ENCODE measurements at places on chromosomes 2 and 18.

GRCh38 chr2:149908726-149909683 is 321.4 kb upstream of the MMADHC start:
- H3K36me3 ChIP-seq: no peaks in the 10 kb centered on the region
- H3K27me3 ChIP-seq: no peaks in the 10 kb centered on the region
- no peak overlapping the region for H3K4me3 ChIP-seq

GRCh38 chr2:226813148-226813701 is 13.6 kb upstream of the IRS1 start:
- no peaks in the 10 kb centered on the region for H3K36me3 ChIP-seq
- no peaks in the 10 kb centered on the region for H3K27me3 ChIP-seq
- H3K4me3 ChIP-seq: no peak overlapping the region
- H3K4me1 ChIP-seq: no peaks in the 10 kb centered on the region
- DNase-seq: no peak

- peak within 1 kb of the TSS; percentile 95 for H3K4me3 ChIP-seq
- H3K27me3 ChIP-seq: no peaks in the 10 kb centered on the region
- peak within 1 kb of the TSS; percentile 79 for H3K27ac ChIP-seq
- peaks cover 37% of the 10 kb centered on the region for H3K4me1 ChIP-seq
- H3K36me3 ChIP-seq: no peaks in the 10 kb centered on the region
These were observed at the start of gene GORASP2 for GRCh38 chr2:170928824-170929685. Gene GORASP2, plus strand, starts transcription at chr2:170929253. Its CDS starts 88 bp downstream, at chr2:170929341.

DNA sequence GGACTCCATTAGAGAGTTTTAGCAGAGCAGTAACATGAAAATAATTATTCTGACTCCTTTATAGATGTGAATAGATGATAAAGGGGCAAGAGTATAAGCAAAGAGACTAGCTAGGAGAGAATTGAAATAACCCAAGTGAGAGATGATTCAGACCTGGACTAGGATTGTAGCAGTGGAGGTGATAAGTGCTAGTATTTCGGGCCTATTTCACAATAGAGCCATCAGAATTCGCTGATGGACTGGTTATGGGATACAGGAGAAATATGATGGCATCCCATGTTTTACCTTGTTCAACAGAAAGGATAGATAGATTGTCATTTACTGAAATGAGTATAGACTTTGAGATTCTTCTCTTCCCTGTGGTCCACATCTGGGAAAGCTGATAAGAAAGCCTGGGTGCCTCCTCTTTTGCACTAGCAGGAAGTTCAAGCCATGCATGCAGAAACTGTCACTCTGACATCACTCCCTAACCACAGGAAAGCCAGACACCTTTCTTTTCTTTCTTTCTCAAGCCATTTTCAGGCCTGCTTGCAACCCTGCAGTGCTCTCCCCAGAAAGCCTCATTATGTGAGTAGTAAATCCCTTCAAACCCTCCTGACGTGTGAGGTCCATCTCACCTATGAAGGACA is 25.3 kb downstream of the DYNAP start:
- no peaks in the 10 kb centered on the region for H3K27me3 ChIP-seq
- H3K4me1 ChIP-seq: no peaks in the 10 kb centered on the region
- no peak overlapping the region for H3K4me3 ChIP-seq
- no peak overlapping the region for H3K27ac ChIP-seq
- no peaks in the 10 kb centered on the region for H3K36me3 ChIP-seq

GRCh38 chr2:42906557-42907411 is 114.4 kb upstream of the HAAO start:
- no peaks in the 10 kb centered on the region for H3K4me1 ChIP-seq
- H3K27ac ChIP-seq: no peak overlapping the region
- H3K27me3 ChIP-seq: no peaks in the 10 kb centered on the region
- H3K4me3 ChIP-seq: no peak overlapping the region

GRCh38 chr18:73663581-73663980 is 484.1 kb downstream of the FBXO15 start:
- no peak overlapping the region for H3K4me3 ChIP-seq
- no peak overlapping the region for H3K27ac ChIP-seq
- no peaks in the 10 kb centered on the region for H3K36me3 ChIP-seq
- no peaks in the 10 kb centered on the region for H3K4me1 ChIP-seq
- H3K27me3 ChIP-seq: no peaks in the 10 kb centered on the region

GRCh38 chr2:16663121-16663905 is 2.3 kb downstream of the CYRIA start:
- no peak overlapping the region for H3K27ac ChIP-seq
- no peaks in the 10 kb centered on the region for H3K36me3 ChIP-seq
- no peaks in the 10 kb centered on the region for H3K27me3 ChIP-seq
- H3K4me3 ChIP-seq: no peak overlapping the region
- H3K4me1 ChIP-seq: peaks cover 14% of the 10 kb centered on the region

DNA sequence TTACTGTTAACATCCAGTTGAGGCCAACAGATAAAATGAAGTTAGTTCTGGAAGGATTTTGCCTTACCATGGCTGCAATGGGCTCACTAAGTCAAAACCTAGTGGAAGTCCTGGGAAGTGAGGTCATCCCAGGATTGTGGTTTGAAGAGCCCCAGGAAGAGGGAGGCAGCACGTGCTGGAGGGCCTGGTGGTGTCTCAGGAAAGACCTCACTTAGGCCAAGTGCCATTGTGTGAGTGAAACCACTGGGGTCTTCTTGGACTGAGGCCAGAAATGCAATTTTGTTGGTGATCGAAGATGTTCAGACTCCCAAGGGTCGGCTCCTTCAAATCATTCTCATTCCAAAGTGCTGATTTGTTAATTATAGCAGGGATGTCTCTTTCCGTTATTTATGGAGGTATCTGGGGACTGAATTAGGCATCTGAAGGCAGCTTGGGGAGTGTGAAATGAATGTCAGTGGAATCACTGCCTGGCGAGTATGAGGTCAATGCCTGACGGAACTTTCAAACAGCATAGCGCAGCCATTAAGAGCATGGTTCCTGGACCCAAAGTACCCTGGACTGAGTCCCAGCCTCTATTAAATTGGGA is 60.0 kb downstream of the IL1R2 start:
- no peaks in the 10 kb centered on the region for H3K4me1 ChIP-seq
- no peaks in the 10 kb centered on the region for H3K27me3 ChIP-seq

DNA sequence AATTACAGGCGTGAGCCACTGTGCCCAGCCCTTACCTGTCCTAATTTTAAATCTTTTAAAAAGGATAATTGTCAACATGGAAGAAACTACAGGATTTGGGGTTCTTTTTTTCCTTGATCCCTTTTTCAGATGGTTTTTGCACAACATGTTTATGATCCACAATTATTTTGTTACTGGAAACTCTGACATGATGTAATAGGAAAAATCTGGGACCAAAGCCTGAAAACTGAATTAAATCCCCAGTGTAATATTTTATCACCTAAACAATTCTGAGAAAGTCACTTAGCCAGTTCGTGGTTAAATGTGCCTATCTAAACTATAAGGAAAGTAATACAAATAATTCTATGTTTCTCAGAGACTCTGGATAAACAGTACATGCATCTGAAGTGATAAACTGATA is 1649.7 kb downstream of the LRP1B start:
- H3K27me3 ChIP-seq: no peaks in the 10 kb centered on the region
- no peak overlapping the region for H3K4me3 ChIP-seq
- DNase-seq: no peak
- no peaks in the 10 kb centered on the region for H3K36me3 ChIP-seq
- H3K4me1 ChIP-seq: no peaks in the 10 kb centered on the region

DNA sequence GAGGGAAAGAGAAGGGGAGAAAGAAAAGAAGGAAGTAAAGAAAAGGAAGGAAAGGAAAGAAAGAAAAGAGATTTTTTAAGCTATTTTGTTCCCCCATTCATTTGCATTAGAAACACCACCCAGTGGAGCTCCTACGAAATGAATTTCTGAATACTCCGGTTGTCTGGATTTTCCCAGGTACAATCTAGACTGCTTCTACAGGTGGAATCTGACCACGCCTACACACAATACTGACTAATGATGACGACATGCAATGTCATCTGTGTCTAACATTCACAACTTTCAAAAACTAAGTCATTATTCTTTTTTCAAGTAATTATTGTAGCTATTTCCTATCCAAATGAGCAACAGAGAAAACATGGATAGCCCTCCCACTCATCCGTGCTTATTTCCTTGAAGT is 121.7 kb downstream of the ZNF516 start:
- peaks cover 4% of the 10 kb centered on the region for H3K36me3 ChIP-seq
- no peaks in the 10 kb centered on the region for H3K27me3 ChIP-seq
- no peak for DNase-seq
- peaks cover 45% of the 10 kb centered on the region for H3K4me1 ChIP-seq
- no peak overlapping the region for H3K27ac ChIP-seq

DNA sequence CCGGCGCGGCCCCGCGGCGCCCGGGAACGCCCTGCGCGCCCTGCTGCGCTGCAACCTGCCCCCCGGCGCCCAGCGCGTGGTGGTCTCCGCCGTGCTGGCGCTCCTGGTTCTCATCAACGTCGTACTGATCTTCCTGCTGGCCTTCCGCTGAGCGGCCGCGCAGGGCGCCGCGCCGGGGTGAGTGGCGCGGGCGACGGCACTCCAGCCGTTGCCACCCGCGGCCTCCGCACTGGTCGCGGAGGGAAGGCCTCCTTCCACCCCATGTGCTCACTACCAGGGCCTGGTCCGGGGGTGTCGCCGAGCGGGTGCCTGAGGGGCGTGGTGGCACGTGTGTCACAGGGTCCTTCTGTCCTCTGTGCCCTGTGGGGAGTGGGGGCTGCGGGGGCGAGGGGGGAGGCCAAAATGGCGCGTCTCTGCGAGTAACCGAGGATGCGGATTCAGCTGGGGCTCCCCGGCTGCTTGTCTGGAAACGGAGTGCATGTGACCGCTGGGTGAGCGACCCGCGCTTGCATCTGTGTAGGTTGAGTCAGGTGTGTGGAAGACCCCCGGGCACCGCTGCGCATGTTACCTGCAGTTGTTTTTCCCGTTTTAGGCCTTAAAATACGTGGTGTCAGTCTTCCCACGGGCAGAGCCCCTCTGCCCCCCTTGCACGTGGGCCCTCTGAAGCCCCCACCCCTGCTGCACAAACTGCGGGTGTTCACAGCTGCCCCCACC is 58.0 kb downstream of the FAM168B start:
- no peaks in the 10 kb centered on the region for H3K36me3 ChIP-seq
- no peak overlapping the region for H3K27ac ChIP-seq
- H3K4me3 ChIP-seq: no peak overlapping the region

GRCh38 chr2:38141501-38141900 is 65.5 kb upstream of the CYP1B1 start:
- H3K36me3 ChIP-seq: no peaks in the 10 kb centered on the region
- no peak overlapping the region for H3K27ac ChIP-seq
- no peaks in the 10 kb centered on the region for H3K4me1 ChIP-seq
- no peaks in the 10 kb centered on the region for H3K27me3 ChIP-seq
- DNase-seq: no peak
- no peak overlapping the region for H3K4me3 ChIP-seq

DNA sequence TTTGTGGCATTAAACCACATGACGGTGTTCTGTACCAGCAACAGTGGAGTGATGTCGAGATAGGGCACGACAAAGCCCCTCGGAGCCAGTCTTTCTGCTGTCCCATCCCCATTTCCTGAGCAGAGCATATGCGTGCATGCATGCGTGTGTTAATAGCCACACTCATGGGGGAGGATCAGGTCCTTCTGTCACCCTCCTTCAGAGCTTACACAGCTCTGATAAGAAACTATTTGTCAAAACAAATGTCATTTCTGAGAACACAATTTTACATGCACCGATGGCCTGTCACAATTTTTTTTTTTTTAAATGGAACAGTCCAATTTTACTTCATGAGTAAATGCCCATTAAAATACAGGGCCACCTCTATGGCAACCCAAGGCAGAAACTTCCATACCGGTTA is 95.9 kb upstream of the ZBTB14 start:
- H3K27me3 ChIP-seq: no peaks in the 10 kb centered on the region
- DNase-seq: no peak
- H3K4me1 ChIP-seq: no peaks in the 10 kb centered on the region
- H3K36me3 ChIP-seq: no peaks in the 10 kb centered on the region

DNA sequence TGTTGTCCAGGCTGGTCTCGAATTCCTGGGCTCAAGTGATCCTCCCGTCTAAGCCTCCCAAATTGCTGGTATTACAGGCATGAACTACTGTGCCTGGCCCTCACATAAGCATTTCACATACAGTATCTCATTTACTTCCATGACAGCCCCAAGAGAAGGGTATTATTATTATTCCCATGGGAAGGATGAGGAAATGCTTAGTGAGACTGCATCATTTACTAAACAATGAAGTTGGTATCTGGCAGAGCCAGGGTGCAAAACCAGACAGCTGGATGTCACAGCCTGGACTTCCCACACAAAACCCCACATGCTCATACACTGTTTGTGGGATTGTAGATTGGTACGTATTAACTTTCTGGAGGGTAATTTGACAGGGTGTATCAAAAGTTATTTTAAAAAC is 29.9 kb downstream of the DAPL1 start:
- no peak for DNase-seq
- no peaks in the 10 kb centered on the region for H3K36me3 ChIP-seq
- no peak overlapping the region for H3K4me3 ChIP-seq
- H3K27ac ChIP-seq: no peak overlapping the region
- H3K27me3 ChIP-seq: no peaks in the 10 kb centered on the region
- no peaks in the 10 kb centered on the region for H3K4me1 ChIP-seq

DNA sequence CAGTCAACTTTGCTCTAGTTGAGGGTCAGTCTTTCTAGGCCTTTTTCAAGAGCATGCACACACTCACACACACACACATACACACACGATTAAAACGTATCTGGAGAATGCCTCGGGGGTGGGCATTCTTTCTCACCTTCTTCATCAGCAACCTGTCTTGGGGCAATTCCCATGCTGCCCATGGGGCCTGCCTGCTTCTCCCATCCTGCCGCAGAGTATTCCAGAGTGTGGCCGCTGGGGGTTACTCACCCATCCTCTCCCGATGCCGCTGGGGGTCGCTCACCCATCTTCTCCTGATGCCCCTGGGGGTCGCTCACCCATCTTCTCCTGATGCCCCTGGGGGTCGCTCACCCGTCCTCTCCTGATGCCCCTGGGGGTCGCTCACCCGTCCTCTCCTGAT is 10.8 kb upstream of the ALLC start:
- no peak for DNase-seq
- peaks cover 6% of the 10 kb centered on the region for H3K4me1 ChIP-seq
- H3K27me3 ChIP-seq: no peaks in the 10 kb centered on the region
- no peak overlapping the region for H3K4me3 ChIP-seq
- H3K27ac ChIP-seq: no peak overlapping the region

GRCh38 chr2:85017411-85018048 is 46.6 kb downstream of the KCMF1 start:
- no peaks in the 10 kb centered on the region for H3K36me3 ChIP-seq
- H3K27me3 ChIP-seq: no peaks in the 10 kb centered on the region
- no peak for DNase-seq
- H3K4me3 ChIP-seq: no peak overlapping the region
